ENCODE measurements at places on chromosomes 11 and 22.

GRCh38 chr11:58524232-58525036, 16.5 kb upstream of the OR5B21 start:
- DNase-seq, result peak; percentile 57

DNA sequence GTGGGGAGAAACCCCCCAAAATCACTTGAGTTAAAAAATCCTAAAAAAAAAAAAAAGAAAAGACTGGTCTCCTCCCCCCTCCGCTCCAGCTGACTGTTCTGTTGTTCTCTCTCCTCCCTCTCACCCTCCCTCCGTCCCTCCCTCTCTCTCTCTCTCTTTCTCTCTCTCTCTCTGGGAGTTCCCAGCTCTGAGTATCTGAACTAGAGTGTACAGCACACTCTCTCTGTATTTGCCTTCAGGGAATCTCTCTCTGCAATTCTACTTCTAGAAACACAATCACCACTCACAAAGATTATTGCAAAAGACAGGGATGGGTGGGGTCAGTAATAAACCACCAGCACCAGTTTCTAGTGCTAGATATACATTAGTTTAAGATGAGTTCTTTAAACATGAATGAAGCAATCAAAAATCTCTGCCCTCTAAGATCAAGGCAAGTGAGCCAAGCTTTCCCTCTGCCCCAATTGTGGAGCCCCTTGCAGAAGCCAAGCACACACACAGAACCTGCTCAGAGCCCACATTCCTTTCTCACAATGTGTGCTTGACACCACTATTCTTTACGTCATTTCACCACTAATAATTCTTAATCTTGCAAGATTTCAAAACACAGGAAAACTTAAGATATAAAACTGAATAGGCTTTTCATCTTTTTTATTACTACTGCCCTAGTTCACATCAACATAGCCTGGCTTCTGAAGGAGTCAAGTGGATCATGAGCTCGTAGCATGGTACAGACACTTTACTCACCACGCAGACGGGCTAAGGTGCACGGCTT, 133.5 kb downstream of the RBFOX2 start:
- DNase-seq, result no peak

DNA sequence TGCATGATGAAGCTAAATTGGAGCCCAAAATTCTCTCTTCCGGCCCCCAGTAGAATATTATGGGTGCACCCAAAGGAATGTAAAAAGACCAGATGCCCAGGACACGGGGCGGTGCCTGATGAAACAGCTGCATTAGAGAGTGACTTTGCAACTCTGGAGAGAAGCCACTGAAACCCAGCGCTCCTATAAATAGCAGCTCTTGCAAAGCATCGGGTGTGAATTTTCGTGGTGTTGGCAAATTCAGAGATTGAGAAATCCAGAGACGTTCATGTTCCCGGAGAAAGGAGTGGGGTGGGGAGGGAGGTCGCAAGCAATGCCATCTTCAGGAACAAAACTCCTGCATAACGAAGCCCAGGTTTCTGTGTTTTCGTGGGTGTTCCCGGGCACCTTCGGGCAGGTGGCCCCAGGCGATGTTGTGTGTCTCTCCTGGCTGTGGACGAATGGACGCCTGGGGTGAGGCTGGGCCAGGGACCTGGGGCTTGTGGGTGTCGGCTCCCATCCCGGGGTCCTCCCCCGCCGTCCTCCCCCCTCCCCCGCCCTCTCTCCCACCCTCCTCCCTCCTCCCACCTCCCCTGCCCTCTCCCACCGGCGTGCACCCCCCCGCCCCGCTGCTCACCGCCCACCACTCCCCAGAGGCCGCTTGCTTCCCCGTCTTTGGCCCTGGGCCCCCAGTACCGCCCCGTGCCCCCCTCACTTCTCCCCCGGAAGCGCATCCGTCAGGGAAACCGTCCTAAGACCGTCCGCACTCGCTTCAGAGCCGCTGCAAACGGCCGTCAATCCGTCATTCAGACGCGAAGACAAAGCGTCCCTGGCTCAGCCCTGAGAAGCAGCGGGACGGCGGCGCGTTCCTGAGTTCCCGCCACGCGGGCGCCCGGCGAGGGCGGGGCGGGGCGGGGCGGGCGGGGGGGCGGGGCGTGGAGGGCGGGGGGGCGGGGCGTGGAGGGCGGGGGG, 26.7 kb upstream of the TOLLIP start:
- DNase-seq, result peak; percentile 74

DNA sequence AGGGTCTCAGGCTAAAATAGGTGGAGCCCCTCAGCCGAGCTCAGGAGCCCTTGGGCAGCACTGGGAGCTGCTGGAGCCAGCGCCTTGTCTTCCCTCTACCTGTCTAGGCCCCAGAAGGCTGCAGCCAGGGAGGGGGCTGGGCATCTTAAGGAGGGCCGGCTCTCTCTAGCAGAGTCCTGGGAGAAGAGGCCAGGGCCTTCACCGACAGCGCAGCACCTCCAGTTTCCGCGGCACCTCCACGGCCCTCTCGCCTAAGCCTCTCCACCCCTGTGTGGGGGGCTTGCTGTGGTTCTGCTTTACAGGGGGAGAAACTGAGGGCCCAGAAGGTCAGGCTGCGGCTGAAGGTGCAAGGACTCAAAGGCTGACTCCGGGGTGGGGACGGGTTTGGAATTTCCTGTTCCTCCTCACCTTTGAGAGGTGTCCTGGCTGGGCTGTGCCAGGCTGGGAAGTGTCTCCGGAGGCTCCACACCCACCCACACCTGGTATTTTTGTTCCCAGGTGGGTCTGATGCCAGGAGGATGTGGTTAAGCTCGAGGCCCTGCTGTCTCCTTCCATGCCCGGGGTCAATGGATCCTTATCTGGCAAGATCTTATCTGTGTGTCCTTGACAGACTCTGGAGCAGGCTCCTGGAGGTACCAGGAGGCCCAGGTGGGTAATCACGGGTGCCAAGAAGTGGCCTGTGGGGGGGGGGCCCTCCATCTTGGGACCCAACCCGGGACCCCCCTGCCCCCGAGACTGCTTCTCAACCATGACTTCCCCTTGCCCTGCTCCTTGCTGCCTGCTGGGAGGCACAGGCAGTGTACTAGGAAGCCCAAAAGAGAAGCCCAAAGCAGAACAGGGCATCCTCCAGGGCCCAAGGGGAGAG, 95.3 kb upstream of the FGF3 start:
- DNase-seq, result peak; percentile 10

- no peak for DNase-seq
Observed at GRCh38 chr22:46581538-46582244, 38.5 kb upstream of the GRAMD4 start.

GRCh38 chr11:66950112-66950535, 8.1 kb downstream of the PC start:
- DNase-seq, result no peak

GRCh38 chr22:20022978-20023613, 2.2 kb downstream of the TANGO2 start:
- no peak for DNase-seq

DNA sequence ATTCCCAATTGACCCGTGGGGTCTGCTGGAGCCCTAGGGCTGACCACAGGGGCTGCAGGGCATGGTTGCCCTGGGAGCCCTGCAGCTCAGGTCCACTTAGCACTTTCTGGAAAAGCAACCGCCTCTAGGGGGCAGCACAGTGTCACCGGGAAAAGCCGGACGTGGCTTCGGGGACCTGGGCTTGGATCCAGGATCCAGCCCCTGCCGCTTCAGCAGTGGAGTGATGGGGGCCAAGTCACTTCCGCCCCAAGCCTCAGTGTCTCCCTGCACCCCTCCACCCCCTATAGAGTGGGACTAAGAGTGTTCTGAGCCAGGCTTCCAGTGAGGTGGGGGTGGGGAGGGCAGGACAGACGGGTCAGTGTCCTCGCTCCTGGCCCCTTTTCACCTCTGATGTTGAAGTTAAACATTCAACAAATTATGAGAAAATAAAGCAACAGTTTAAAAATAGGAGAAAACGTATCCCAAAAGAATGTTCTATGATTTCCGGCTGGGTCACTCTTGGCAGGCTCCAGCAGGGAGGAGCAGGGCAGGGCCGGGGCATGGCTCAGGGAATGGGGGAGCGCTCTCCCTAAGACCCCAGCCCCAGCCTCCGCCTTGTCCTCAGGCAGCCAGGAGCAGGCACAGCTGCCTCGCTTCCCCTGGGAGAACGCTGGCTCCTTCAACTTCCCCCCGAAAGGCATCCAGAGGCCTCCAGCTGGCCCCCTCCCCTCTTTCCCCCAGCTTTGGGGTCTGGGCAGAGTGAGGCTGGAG, 96.5 kb upstream of the FGF3 start:
- DNase-seq, result peak; percentile 70

DNA sequence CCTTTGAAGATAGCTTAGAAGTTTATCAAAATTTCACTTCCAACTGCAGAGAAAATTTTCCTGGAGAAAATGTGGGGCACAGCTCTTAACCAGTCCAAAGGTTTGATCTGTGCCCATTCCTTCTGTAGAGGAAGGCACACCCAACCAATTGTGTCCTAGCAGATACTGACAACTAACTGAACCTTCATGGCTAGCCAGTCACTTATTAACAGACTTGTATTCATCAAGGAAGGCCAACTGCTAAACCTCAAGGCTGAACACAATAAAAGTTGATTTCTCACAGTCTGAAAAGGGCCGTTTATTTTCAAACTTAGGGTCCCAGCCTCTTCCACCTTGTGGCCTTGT, 19.5 kb downstream of the SYT13 start:
- no peak for DNase-seq

GRCh38 chr11:7514099-7514591, 346 bp downstream of the PPFIBP2 start:
- DNase-seq, result peak; percentile 47

GRCh38 chr11:116614306-116615210, 158.2 kb downstream of the BUD13 start:
- DNase-seq, result no peak

- no peak for DNase-seq
Observed at GRCh38 chr11:63686926-63687325, 5.6 kb downstream of the RTN3 start.

- no peak for DNase-seq
Observed at GRCh38 chr11:12505183-12505582, 127.8 kb downstream of the PARVA start.

- DNase-seq, result peak; percentile 64
Observed at GRCh38 chr22:20885557-20886323, 26.9 kb downstream of the SNAP29 start.

- no peak for DNase-seq
Observed at GRCh38 chr22:23414727-23415489, 165.2 kb downstream of the IGLL1 start.

GRCh38 chr11:116281173-116282160, 491.3 kb downstream of the BUD13 start:
- DNase-seq, result no peak

DNA sequence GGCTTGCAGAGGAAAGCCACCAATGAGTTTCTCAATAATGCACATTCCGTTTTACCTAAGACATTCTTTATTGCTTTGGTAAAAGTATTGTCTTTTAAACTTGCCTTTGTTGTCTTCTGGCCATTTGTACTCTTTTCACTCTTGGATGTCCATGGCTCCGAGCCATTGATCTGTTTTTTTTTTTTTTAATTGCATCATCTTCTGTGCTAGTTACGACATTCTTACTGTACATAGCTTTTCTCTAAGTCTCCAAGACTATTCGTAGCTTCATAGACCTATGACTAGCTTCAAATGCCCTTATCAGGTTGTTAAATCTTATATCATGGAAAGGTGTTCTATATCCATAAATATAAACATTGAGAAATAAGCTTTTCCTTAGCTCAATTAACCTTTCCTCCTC, 1522.6 kb downstream of the FAM181B start:
- no peak for DNase-seq

DNA sequence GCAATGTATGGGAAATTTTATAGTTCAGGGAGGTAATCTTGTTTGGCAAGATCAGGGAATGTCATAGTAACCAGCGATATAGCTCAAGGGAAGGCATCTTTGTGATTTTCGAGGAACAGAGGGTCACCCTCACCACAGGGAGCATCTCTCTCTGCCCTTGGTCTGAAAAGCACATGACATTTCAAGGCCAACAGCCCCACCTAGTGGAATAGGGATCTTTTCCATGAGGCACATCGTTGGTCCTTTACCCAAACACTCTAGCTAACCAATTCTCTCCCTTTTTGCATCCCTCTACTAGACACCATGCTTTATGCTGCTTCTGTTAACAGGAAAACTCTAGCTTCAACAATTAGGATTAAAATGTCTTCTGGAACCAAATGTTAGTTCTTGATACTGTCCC, 179.0 kb downstream of the GRM5 start:
- DNase-seq, result peak; percentile 65

- DNase-seq, result peak; percentile 41
Observed at GRCh38 chr22:46043816-46044620, 67.1 kb upstream of the WNT7B start.

GRCh38 chr11:73242251-73243092, 24.4 kb downstream of the P2RY2 start:
- DNase-seq, result peak; percentile 74

- DNase-seq, result no peak
Observed at GRCh38 chr22:30662040-30662439, 5.6 kb downstream of the DUSP18 start.

DNA sequence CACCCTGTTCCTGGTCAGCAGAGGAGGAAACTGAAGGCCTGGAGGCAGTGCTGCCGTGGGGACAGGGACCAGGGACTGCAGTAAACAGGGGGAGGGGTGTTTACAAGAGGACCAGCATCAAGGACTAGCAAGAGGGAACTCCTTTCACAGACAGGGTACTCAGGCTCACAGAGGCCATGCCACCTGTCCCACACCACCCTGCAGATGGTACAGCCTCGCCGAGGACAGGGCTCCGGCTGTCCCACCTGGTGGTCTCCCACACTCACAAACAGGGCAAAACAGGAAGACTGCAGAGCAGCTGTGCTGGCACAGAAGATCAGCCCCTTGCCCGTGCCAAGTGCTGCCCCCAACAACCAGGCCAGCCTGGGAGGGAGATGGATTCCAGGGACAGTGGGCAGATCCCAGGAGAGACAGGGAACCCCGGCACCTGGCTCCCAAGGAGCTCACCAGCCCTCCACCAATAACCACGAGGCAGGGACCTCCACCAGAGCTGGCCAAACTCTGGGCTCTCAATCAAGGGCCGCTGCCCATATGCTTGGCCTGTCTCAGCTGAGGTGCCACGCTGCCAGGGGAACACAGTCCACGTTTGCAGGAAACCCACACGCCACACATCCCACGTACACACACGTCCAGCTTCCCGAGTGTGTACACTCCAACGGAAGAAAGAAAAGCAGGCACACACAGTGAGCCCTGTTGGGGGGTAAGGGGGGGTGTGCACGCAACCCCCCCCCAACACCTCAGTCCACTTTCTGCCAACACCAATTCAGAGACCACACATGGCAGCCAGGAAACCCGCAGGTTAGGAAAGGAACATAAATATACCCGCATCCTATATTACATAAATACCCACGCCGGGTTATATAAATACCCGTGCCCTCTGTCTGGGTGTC, 2.1 kb downstream of the CSNK1E start:
- peak; percentile 30 for DNase-seq

Measured in activated naive CD4-positive, alpha-beta T cell treated with anti-CD3 and anti-CD28 coated beads, Interleukin-2, amount 10 ng/mL, durations not matched to agents 7 days and 5 days (primary cell).